ENCODE measurements at places on chromosomes 4 and X.

- no peak for DNase-seq
Measured at GRCh38 chr4:158172261-158173258, at the start of gene GASK1B. GASK1B (minus strand) TSS chr4:158173025; CDS start chr4:158171375, 1,650 bp downstream.

- no peak for DNase-seq
Measured at GRCh38 chr4:56051029-56051709, 102.4 kb downstream of the CEP135 start.

- no peak for DNase-seq
Measured at GRCh38 chr4:162406637-162407365, 243.0 kb upstream of the FSTL5 start.

GRCh38 chrX:68843992-68844391 lies 15.2 kb downstream of the EFNB1 start:
- DNase-seq, result no peak

GRCh38 chrX:828411-828959 lies 197.9 kb downstream of the SHOX start:
- DNase-seq, result no peak

DNA sequence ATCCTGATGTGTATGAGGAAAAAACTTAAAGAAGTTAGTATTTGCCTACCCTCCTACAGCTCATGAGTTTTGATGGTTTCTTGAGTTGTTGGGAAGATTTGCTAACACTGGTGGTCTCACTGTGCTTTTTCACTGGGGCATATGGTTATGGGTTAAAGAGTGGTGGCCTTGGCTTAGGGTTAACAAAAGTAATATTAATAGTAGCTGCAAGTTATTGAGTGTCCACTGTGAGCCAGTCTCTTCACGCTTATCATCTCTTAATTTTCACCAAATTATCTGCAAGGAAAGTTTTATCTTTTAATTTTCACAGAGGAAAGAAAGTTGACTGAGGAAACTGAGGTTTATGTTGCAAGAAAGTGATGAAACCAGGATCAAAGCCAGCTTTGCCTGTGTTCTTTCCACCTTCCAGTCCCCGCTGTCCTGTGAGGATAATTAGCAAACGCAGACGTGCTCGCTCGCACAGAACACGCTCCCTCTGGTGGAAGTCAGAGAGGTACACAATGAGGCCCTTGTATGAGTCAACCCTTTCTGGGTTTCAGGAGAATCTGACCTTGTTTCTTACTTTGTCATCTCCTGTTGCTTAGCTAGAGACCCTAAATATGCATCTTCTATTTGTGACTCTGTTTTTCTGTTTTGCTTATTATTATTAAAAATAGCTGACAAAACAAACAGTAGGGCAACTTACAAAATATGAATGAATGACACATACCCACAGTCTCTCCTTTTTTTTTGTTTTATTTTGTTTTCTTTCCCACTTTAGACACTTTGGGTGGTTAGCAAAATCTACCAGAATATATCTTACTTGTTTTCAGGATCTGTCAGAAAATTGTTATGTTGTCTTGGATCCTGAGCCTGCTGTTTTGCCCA lies 94.3 kb downstream of the DDIT4L start:
- DNase-seq, result no peak

DNA sequence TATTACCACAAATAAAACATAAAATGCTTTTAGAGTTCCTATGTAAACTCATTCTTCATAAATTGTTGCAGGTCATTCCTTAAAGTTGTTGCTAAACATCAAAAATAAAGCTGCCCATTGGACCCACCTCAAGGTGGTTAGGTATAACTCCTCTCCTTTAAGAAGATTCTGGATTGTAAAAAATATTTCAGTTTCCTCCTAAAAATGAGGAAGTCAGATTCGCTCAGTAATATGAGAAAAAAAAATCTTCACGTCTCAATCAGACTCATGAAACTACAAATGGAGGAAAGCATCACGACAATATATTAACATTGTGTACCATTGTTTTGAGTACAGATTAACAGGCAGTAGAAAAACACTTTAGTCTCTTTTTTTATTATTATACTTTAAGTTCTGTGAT lies 105.9 kb downstream of the DDX60 start:
- no peak for DNase-seq
